ENCODE measurements at places on chromosomes 1 and 21.

- DNase-seq: no peak
These were observed 17.8 kb downstream of the PKNOX1 start for GRCh38 chr21:42991992-42992740.

GRCh38 chr1:93681101-93681988 lies at the start of gene BCAR3:
Gene BCAR3, minus strand, starts transcription at chr1:93681837. Its CDS starts 6,907 bp downstream, at chr1:93674930.
- DNase-seq: no peak

- DNase-seq: no peak
These were observed 20.9 kb downstream of the S1PR1 start for GRCh38 chr1:101257500-101258325.

DNA sequence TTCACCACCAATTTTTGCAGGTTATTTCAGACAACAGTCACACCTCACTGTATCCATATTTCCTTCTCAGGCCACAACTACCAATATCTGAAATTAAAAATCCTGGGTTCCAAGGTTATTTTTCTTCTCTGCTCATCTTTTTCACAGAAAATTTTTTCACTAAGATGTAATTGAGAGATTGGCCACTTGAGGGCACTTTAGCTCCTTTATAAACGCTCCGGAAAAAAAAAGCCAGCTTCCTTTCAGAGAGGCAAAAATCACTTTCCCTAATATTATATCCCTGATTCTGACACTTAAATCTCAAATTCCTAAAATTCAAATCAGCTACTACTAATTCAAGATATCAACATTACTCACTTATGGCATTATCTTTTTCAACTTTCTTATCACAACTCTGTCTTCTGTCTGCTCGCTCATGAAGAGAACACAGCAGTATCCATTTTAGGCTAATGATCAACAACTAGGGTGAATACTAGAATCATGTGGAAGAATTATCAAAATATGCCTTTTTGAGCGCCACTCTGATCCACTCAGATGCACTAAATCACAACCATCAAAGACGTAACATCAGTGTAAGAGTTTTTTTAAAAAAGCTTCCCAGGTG lies 101.4 kb upstream of the RGS1 start:
- DNase-seq: no peak

DNA sequence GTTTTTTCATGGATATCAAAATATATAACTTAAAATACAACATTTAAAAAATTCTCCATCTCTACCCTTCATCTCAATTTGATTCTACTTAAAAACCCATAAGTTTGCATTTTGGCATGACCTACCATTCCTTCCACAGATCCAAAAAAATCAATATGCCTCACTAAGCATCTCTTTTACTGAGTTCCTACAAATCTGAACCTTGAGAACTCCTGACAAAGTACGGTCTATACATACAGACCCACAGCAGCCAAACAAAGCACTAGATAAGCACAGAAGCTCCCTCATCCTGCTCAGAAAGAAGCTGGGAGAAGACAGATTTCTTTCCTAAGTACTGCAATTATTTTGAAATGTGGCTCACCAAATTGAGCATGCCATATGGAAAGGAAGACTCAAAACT lies 167.5 kb downstream of the KCNT2 start:
- no peak for DNase-seq

GRCh38 chr1:109771712-109772657 lies 8.3 kb upstream of the EPS8L3 start:
- no peak for DNase-seq
